Occipital lobe (tissue), 3 donors: ENCODE measurements at places on chromosomes 1 and 21.

GRCh38 chr1:37814252-37814651, 6.2 kb upstream of the YRDC start:
- DNase-seq: no peak

DNA sequence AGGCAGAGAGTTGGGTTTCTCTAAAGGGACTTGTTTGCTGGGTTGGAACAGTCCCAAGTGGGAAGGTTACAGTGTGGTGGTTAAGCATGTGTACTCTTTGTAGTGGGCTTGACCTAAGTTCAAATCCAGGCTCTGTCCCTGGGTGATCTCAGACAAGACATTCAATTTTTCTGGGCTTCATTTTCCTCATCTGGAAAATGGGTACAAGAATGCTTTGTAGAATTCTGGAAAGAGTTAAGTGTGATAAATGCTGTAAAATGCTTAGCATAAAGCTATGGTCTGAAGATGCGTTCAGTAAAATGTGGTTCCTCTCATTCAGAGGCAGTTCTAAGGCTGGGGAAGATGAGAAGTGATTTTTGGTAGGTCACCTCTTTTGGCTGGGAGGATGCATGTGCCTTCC, 805 bp downstream of the GRHL3 start:
- DNase-seq: no peak

GRCh38 chr1:210347112-210347511, 18.4 kb downstream of the HHAT start:
- DNase-seq: peak; percentile 48

- DNase-seq: no peak
Measured at GRCh38 chr1:164787834-164788231, 228.8 kb downstream of the PBX1 start.

- DNase-seq: no peak
Measured at GRCh38 chr21:36891121-36891520, 75.3 kb downstream of the HLCS start.

DNA sequence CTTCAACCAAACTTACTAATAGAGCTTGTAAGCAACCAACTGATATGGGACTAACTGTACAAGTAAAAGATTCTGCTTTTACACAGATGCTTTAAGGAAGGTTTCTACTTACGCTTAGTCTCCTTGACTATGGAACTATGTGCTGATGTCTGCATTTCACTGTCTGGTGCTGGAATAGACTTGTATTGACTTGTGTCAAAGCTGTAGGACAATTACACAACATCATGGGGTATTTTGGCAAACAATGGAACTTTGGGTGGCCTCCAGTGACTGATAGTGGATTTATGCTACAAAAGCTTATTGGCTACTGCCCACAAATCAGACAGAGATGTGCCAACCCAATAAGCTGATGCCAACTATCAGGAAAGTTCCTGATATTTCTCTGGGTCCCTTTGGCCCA, 10.6 kb downstream of the CBR1 start:
- no peak for DNase-seq

- no peak for DNase-seq
Measured at GRCh38 chr21:26983576-26983975, 16.7 kb upstream of the ADAMTS5 start.

DNA sequence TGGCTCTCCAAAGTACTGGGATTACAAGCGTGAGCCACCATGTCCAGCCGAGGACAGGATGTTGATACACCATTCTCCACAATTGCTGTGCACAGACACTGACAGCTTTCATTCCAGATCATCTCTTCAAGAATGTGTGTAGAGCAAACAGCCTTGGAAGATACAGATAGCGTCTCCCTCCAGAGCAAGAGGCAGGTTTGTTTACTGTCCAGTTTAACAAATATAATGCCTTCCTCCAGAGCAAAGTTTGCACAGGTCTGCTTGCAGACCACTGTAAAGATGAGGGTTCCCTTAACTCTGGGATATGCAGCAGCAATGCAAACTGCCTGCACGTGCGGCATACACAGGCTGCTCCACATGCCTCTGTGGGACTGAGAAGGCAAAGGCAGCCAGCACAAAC, 4.6 kb downstream of the TMPRSS3 start:
- no peak for DNase-seq

GRCh38 chr1:15176898-15177665, 23.5 kb downstream of the TMEM51 start:
- no peak for DNase-seq

- no peak for DNase-seq
Measured at GRCh38 chr1:235351441-235351840, 15.8 kb upstream of the TBCE start.

DNA sequence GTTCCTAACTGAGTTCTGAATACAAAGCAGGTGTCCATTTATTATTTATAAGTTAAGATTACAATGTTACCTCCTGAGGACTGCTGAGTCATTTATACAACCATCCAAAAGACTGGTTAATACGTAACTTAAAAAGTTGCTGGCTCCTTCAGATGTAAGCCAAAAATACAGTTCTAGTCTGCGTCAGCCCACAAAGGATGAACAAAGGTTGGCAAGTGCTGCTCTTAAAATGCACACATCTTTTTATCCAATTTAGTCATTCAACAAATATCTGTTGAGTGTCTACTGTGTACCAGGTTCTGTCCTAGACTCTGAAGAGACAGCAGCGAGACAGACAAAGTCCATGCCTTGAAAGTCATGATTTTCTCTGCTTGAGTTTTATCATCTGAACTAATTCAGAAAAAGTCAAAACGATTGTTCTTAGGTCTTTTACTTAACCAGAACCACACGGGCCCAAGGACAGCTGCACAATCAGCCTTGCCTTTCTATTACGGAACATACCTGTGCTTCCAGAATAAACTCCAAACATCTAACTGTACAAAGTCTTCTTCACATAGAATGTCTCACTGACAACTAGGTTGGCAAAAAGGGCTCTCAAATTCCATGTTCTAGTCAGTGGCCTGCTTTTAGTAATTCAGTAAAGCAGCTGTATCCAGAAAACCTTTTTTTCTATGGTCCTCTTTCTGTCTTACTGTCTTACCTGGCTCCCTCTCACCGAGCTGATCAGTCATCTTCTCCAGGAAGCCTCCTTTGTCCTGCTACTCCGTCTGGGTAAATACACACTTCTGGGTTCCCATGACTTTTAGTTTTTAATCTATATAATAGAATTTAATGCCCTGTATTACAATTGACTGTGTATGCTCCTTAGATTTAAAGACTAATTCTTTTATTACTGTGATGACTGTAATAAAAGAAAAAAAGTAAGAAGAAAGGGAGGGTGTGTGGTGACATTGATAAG, 15.5 kb upstream of the CNN3 start:
- no peak for DNase-seq

DNA sequence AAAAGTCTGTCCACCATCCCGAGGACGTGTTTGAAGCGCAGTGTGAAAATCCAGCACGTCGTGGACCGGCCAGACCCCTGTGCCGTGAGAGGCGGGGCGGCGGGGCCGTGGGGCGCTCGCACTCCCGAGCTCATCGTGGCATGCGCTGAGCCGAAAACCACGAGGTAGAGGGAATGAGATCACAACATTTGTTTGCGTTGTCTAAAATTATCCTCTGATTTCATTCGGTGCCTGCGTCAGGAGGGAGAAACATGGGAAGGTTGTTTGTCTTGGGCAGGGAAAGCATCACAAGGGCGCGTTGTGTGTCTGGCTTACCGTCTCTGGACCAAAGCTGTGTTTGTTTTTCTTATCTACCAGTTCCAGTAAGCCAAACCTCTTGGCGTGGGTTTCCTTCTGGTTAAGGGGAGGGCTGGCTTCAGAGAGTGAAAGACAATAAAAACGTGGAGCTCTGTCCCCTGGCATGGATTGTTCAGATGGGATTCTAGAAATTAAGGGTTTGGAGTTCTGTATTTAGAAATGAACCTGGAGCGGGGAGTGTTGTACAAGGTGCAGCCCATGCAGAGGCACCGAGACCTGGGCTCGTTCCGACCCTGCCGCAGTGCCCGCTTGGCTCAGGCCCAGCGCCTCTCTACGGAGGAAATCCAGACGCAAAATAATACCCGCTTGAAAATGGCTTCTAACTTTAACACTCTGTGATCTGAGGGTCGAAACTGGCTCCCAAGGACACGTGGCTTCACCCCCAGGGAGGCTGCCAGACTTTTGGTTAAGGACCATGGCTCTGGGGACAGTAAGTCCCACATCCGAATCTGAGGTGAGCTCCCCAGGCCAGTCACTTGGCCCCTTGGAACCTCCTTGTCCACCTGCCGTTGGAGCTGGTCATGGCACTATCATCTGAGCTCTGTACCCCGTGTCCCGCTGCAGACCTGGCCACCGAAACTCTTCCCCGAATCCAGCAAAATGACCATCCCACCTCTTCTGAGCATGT, 68.7 kb upstream of the FAM3B start:
- no peak for DNase-seq
